Caco-2 (cell line): ENCODE measurements at places on chromosomes 6 and 20.

DNA sequence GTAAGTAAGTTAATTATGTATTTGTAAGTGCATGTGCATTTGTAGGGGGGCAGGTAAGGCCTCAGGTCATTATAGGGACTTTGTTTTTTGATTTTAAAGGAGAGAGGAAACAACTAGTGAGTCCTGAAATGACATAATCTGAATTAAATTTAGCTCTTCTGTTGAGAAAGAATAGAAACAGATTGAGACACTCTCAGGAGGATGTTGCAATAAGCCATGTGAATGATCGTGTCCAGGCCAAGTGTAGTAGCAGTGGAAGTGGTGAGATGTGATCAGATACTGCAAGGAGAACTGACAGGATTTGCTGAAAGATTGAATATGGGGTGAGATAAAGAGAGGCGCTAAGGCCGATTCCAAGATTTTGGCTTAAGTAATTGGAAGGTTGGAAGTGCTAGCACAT lies 2.6 kb upstream of the CENPW start:
- DNase-seq, result no peak

GRCh38 chr6:160426136-160426535 lies 78.0 kb downstream of the SLC22A3 start:
- DNase-seq, result no peak

- no peak for DNase-seq
Observed at GRCh38 chr6:52497652-52498408, 77.7 kb downstream of the EFHC1 start.

- DNase-seq, result peak; percentile 47
Observed at GRCh38 chr6:152983637-152984512, 1.0 kb upstream of the FBXO5 start.

DNA sequence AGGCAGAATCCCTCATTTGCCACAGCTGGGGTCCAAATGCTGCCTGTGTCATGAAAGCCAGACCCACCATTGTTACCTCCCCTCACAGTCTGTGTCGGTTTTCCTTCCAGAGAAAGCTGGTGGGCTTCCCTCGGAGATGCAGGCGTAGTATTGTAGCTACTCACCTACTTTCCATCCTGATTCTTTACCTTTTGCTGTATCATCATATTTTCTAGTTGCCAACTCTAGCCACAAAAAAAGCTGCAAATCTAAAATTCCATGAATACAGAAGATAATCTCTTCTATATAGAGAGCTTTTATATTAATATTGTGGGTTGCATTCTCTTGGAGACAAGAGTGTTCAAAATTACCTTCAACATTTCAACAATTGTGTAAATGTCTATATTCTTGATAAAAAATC lies 98.0 kb upstream of the LAMP5 start:
- DNase-seq, result no peak

- no peak for DNase-seq
Observed at GRCh38 chr6:163554032-163554431, 139.5 kb downstream of the QKI start.

- DNase-seq, result no peak
Observed at GRCh38 chr6:28978959-28979561, 26.1 kb downstream of the ZNF311 start.

- no peak for DNase-seq
Observed at GRCh38 chr20:62212299-62212698, 7.8 kb downstream of the HRH3 start.

DNA sequence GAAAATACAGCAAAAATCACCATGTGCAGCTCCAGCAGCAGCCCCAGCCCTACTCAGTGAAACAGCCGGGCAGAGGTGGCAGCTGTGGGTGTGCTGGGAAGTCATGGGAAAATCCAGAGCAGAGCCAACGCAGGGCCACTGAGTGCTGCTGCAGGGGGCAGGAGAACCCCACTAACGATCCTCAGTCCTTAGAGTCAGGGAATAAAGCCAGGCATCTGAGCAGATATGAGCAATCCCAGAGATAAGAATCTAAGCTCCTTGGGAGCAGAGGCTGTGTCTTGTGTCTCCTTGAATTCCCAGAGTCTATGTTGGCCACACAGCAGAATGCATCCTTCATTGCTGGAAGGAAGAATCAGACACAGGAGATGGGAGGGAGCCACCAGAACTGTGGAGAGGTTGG lies 493.1 kb upstream of the MAP3K7 start:
- DNase-seq, result no peak
